Smooth muscle cell of bladder (primary cell): ENCODE measurements at places on chromosomes 3 and 15. TPM values are rescaled to one million over a fixed set of nuclear protein-coding genes. Genes with fewer than 3 reads are reported as not detected.

Gene SUSD5
- total RNA-seq, result 1.1 and 3.6 TPM in 2 replicates

Gene RGMA
- total RNA-seq, result 0.28 and 0.46 TPM in 2 replicates

Gene TUSC7
- not detected in 2 replicates for total RNA-seq

Gene MOBP
- total RNA-seq, result 2.3 TPM in 1 of 2 replicates, not detected in the other

Gene ZIC4
- total RNA-seq, result not detected in 2 replicates

Gene XCR1
- under 0.01 TPM in 2 replicates for total RNA-seq

Gene STAB1
- 0.57 and 4.5 TPM in 2 replicates for total RNA-seq

Gene HEG1
- total RNA-seq, result 197 and 248 TPM in 2 replicates

Gene WNT5A
- 4.4 and 35.6 TPM in 2 replicates for total RNA-seq

Gene IGDCC3
- not detected in 2 replicates for total RNA-seq

Gene XIRP1
- 0.09 TPM in 1 of 2 replicates, not detected in the other for total RNA-seq

Gene GPR149
- not detected in 2 replicates for total RNA-seq

Gene TP63
- under 0.01 and 0.09 TPM in 2 replicates for total RNA-seq

Gene RETNLB
- total RNA-seq, result not detected in 2 replicates

Gene MKRN2OS
- not detected in 2 replicates for total RNA-seq

Gene MASP1
- total RNA-seq, result 203 and 319 TPM in 2 replicates

Gene ZMYND10
- 0.28 and 1.1 TPM in 2 replicates for total RNA-seq

Gene THRB
- total RNA-seq, result 1.00 and 1.4 TPM in 2 replicates

Gene BUB1B
- 2.4 and 2.9 TPM in 2 replicates for total RNA-seq

Gene RYR3
- 0.09 TPM in 1 of 2 replicates, not detected in the other for total RNA-seq

Gene PLCH1
- total RNA-seq, result under 0.01 TPM in 2 replicates

Gene TRH
- 0.37 TPM in 1 of 2 replicates, not detected in the other for total RNA-seq

Gene ISLR
- total RNA-seq, result 79.9 and 157 TPM in 2 replicates

Gene RNF123
- 20.5 and 20.6 TPM in 2 replicates for total RNA-seq
